Right atrium auricular region (tissue), 2 donors: ENCODE measurements at places on chromosomes 2 and 18. TPM values are rescaled to one million over a fixed set of nuclear protein-coding genes. Genes with fewer than 3 reads are reported as not detected.
A peak's percentile ranks its signal among the peaks of the same experiment; 100 is the strongest.

DNA sequence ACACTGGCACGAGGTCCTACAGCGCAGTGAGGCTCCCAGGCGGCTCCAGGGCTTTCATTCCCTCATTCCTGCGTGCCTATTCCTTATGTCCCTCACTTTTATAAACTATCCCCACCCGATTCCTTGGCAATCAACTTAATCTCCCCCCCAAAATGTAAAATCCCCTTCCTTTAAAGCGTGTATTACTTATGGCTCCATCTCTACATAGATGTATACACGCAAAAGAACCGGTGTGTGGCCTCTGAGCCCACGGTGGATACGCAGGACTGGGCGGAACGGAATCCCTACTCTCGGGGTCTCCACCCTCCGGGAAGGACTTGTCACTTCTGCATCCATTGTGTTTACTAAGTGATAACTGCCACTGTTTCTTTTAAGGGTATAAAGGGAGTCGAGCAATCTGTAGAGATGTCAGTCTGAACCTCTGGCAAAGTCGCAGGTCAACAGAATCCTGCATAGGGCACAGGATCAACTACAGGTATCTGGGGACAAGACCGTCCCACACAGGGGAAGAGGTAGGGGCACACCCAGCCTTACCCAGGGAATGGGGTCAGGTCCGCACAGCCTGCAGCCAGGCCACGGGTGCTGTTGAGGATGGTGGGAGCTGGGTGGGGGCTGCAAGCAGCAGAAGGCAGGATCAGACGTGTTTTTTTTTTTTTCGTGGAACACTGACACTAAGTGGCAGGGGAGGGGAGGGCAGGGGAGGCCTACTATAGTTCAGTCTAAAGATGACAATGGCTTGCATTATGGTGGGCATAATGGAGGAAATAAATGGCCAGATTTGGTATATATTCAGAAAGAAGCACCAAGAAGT lies 42.1 kb downstream of the HDLBP start:
- H3K27ac ChIP-seq: peak overlapping the region; percentile 95
- H3K4me1 ChIP-seq: peaks cover 38% of the 10 kb centered on the region
- DNase-seq: peak; percentile 52
- H3K27me3 ChIP-seq: no peaks in the 10 kb centered on the region
- peak overlapping the region; percentile 98 for H3K4me3 ChIP-seq

- peaks cover 5% of the 10 kb centered on the region for H3K27me3 ChIP-seq
- H3K36me3 ChIP-seq: no peaks in the 10 kb centered on the region
- no peak for DNase-seq
- H3K27ac ChIP-seq: no peak overlapping the region
- H3K4me1 ChIP-seq: peaks cover 10% of the 10 kb centered on the region
- no peak overlapping the region for H3K4me3 ChIP-seq
Observed at GRCh38 chr2:209772290-209772685, 656 bp downstream of the UNC80 start.

Gene TMEM247
- total RNA-seq: not detected

DNA sequence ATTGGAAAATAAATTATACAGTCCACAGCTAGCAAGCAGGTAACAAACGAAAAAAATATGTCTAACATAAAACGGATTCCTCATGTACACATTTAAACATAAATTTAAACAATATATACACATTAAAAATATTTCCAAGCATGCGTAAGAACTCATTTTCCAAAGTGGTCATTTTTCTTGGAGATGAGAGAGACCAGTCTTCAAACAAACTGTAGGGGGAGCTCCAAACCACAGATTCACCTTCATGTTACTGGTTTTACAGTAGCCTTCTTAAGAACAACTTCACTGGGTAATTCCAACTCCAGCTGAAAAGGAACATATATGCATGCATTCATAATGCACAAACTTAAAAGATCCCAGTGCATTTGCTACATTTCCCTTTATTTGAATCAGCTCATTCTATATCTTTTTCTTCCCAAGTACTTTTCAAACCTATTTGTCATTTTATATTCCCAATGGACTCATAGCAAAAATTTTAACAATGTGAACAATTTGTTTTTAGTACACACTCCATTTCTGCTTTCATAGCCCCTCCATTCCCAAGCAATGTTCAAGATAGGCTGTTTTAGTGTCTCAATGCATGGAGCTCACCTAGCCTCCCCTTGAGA lies 4.7 kb upstream of the STAMBP start:
- no peaks in the 10 kb centered on the region for H3K4me1 ChIP-seq
- H3K36me3 ChIP-seq: no peaks in the 10 kb centered on the region
- no peaks in the 10 kb centered on the region for H3K27me3 ChIP-seq
- H3K4me3 ChIP-seq: no peak overlapping the region
- no peak overlapping the region for H3K27ac ChIP-seq

GRCh38 chr2:128803222-128803621 lies 484.6 kb upstream of the HS6ST1 start:
- H3K4me3 ChIP-seq: no peak overlapping the region
- no peaks in the 10 kb centered on the region for H3K36me3 ChIP-seq
- H3K27me3 ChIP-seq: no peaks in the 10 kb centered on the region
- DNase-seq: no peak
- no peaks in the 10 kb centered on the region for H3K4me1 ChIP-seq

GRCh38 chr2:24725956-24726355 lies 67.2 kb downstream of the PTRHD1 start:
- no peak overlapping the region for H3K27ac ChIP-seq
- H3K36me3 ChIP-seq: peaks cover 26% of the 10 kb centered on the region
- H3K4me1 ChIP-seq: no peaks in the 10 kb centered on the region
- H3K4me3 ChIP-seq: no peak overlapping the region
- no peaks in the 10 kb centered on the region for H3K27me3 ChIP-seq
- no peak for DNase-seq

DNA sequence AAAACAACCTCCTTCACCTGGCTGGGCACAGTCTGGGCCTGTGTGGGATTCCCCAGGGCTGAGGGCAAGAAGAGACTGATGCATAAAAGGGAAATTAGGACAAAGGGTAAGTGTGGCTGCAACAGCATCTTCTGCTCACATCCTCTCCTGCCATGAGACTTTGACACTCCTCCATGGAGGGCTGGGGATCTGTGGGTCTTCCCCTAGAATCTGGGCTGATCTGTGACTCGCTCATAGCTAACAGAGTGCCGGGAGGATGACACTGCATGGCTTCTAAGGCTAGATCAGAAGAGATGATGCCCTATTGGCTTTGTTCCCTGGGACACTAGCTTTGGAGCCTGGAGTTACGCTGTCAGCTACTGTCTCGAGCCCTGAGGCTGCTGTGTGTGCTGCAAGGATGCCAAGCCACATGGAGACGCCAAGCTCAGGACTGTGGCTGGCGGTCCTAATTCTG lies 24.3 kb downstream of the MOCOS start:
- H3K4me1 ChIP-seq: peaks cover 7% of the 10 kb centered on the region
- H3K36me3 ChIP-seq: no peaks in the 10 kb centered on the region
- H3K4me3 ChIP-seq: no peak overlapping the region
- no peak overlapping the region for H3K27ac ChIP-seq
- H3K27me3 ChIP-seq: no peaks in the 10 kb centered on the region
- no peak for DNase-seq
